Activated naive CD4-positive, alpha-beta T cell treated with anti-CD3 and anti-CD28 coated beads for 36 hours (primary cell): ENCODE measurements at places on chromosomes 4 and X. TPM values are rescaled to one million over a fixed set of nuclear protein-coding genes. Genes with fewer than 3 reads are reported as not detected.

DNA sequence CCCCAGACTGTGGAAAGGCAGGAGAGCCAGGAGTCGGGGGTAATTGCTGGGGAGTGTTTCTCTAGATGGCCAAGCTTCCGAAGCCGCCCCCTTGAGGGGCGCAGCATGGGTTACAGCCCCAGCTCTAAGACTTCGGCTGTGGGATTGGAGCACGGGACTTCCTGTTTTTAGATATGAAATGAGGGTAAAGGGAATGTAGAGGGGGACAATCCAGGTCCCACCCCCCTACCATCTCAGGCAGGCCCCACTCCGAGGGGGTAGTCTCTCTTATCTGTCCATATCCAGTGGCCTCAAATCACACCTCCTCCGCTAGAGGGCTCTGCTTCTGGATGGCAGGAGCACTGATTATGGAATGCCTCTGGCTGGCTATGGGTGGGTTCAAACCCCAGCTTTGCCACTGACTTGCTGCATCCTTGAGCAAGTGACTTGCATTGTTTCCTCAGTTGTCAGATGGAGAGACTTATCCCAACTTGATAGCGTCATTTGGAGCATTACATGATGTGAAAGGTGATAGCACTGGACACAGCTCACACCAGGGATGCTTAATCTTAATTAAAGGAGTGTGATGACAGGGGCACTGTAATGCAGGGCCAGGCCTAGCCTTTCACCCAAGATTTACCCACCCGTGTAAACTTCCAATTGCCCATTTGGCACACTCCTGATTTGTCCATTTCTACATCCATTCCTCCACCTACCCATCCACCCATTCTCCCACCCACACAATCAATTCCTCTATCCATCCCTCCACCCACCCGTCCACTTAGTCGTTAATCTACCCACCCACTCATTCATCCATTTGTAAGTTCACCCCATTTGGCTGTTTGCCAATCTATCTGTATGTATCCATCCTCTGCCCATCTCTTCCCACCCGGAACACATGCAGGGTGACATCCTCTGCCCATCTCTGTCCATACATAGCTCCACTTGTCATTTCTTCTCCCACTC is 848 bp upstream of the KCND1 start:
- H3K4me3 ChIP-seq, result peak overlapping the region; percentile 42
- no peaks in the 10 kb centered on the region for H3K27me3 ChIP-seq
- peaks cover 12% of the 10 kb centered on the region for H3K36me3 ChIP-seq
- no peak overlapping the region for H3K27ac ChIP-seq

GRCh38 chrX:38660395-38661102 is 99.2 kb downstream of the TSPAN7 start:
- H3K27me3 ChIP-seq, result no peaks in the 10 kb centered on the region
- H3K27ac ChIP-seq, result no peak overlapping the region
- no peaks in the 10 kb centered on the region for H3K36me3 ChIP-seq
- no peaks in the 10 kb centered on the region for H3K4me1 ChIP-seq
- DNase-seq, result no peak

- H3K27me3 ChIP-seq, result peaks cover 2% of the 10 kb centered on the region
- no peaks in the 10 kb centered on the region for H3K4me1 ChIP-seq
- DNase-seq, result no peak
- H3K27ac ChIP-seq, result no peak overlapping the region
These were observed 176.4 kb upstream of the JADE1 start for GRCh38 chr4:128633067-128633466.

- no peak overlapping the region for H3K27ac ChIP-seq
- H3K4me1 ChIP-seq, result no peaks in the 10 kb centered on the region
- DNase-seq, result no peak
- peaks cover 3% of the 10 kb centered on the region for H3K27me3 ChIP-seq
These were observed 285.9 kb downstream of the IL15 start for GRCh38 chr4:141922236-141922635.

NAA11 gene
- not detected for total RNA-seq

DNA sequence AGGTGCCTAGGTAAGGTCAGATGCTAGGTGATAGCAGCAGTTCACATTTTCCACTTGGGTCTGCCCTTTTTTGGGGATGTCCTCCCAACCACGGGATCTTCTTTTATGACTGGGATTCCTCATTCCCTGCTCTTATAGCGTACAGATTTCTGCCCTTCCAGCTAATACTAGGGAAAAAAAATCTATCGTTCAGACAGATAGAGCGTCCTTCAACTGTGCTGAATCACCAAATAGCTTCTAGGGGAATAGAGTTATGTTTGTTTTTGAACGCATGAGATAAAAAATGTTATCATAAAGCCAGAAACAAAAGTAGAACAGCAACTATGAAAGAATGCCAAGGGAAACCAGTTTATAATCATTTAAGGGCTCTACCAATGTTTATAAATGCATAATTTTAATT is 13.0 kb downstream of the RAP2C start:
- no peak overlapping the region for H3K27ac ChIP-seq
- peaks cover 4% of the 10 kb centered on the region for H3K36me3 ChIP-seq
- H3K27me3 ChIP-seq, result no peaks in the 10 kb centered on the region
- no peak for DNase-seq

DNA sequence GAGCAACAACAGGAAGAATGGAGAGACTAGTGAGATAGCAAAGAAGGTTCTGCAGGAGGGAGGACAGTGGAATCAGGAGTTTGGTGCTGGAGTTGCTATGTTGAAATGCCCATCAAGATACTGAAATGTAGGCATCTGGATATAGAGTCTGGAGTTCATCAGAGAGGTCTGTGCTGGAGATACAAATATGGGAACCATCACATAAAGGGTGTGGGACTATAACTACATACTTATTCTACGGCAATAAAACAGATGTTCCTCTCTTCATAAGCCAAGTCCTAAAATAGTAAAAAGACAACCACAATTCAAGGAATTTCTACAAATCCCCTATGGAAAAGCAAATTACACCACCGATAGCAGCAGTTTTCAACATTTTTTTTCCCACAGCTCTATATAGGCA is 1.6 kb downstream of the MED14 start:
- H3K36me3 ChIP-seq, result peaks cover 9% of the 10 kb centered on the region
- peak overlapping the region; percentile 33 for H3K27ac ChIP-seq
- H3K27me3 ChIP-seq, result no peaks in the 10 kb centered on the region
- H3K4me1 ChIP-seq, result peaks cover 48% of the 10 kb centered on the region
- DNase-seq, result no peak

CNKSR2 gene
- total RNA-seq, result 8.4 TPM

NPNT gene
- not detected for total RNA-seq

GLUD2 gene
- total RNA-seq, result 0.57 TPM

GRCh38 chrX:1582686-1583437 is 8.5 kb upstream of the AKAP17A start:
- H3K27ac ChIP-seq, result peak overlapping the region; percentile 75
- H3K27me3 ChIP-seq, result no peaks in the 10 kb centered on the region
- peak; percentile 75 for DNase-seq
- H3K4me3 ChIP-seq, result peak overlapping the region; percentile 25
- H3K4me1 ChIP-seq, result peaks cover 18% of the 10 kb centered on the region

DNA sequence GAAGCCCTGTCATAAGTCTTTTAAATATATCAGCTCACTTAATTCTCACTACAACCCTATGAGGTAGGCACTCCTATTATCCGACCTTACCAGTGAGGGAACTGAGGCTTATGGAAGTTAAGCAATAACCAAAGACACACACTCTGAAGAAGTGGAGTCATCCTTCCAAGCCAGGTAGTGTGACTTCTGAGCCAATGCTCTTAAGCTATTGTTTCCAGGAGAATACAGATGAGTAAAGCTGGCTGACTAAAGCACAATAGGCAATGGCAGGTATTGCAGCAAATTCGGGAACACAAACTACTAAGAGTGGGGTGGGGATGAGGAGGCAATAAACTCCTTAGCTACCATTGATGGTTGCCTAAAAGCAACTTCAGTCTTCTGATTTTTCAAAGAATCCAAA is 81.8 kb upstream of the KIT start:
- H3K4me3 ChIP-seq, result no peak overlapping the region
- DNase-seq, result no peak
- no peak overlapping the region for H3K27ac ChIP-seq
- H3K4me1 ChIP-seq, result no peaks in the 10 kb centered on the region

UGT2B17 gene
- not detected for total RNA-seq

- no peak overlapping the region for H3K4me3 ChIP-seq
- H3K36me3 ChIP-seq, result no peaks in the 10 kb centered on the region
- no peaks in the 10 kb centered on the region for H3K4me1 ChIP-seq
- no peaks in the 10 kb centered on the region for H3K27me3 ChIP-seq
- no peak overlapping the region for H3K27ac ChIP-seq
These were observed 324.8 kb downstream of the FRMPD4 start for GRCh38 chrX:12463052-12463451.

DNA sequence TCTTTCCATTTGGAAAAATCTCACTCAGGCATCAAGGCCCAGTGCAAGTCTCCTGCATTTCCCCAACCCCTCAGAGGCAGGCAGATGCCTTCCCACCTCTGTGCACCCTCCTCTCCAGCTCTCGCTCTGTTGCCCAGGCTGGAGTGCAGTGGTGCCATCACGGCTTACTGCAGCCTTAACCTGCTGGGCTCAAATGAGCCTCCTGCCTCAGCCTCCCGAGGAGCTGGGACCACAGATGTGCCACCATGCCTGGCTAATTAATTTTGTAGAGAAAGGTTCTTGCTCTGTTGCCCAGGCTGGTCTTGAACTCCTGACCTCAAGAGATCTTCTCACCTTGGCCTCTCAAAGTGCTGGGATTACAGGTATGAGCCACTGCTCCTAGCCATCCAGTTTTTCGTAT is 95.8 kb downstream of the NHSL2 start:
- no peak overlapping the region for H3K4me3 ChIP-seq
- H3K4me1 ChIP-seq, result no peaks in the 10 kb centered on the region
- no peaks in the 10 kb centered on the region for H3K36me3 ChIP-seq
- DNase-seq, result no peak
- H3K27me3 ChIP-seq, result no peaks in the 10 kb centered on the region
- no peak overlapping the region for H3K27ac ChIP-seq

DNA sequence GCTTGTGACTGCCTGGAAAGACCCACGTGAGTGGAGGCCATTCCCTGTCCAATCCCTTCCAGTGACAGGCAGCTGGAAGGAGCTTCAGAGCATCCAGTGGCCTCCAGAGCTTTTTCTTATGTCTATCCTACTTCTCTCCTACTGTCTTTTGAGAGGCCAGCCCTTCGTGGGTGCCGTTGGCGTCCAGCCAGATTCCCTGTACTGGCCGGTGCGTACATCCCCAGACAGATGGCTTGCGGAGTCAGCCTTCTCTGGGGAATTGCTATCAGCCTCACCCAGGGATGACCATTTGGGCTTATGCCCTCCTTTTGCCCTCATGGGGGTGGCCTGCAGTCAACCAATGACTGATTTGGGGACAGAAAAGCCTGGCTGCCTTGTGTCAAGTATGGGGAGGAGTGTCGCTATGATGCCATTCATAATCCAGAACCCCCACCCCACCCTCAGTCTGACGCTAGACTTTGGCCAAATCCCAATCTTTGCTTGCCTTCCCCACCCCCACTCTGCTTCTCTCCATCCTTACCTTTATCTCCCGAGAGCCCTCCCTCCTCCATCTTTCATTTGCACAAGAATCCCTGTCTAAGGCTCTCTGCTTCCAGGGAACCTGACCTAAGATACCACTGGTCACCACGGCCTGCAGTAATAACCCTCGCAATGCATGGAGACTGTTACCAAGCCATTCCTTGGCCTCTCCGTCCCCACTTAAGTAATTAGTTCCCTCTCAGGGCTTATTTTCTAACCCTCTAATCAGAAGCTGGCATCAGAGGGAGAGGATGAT is 150.3 kb upstream of the BCOR start:
- no peaks in the 10 kb centered on the region for H3K36me3 ChIP-seq
- peaks cover 13% of the 10 kb centered on the region for H3K4me1 ChIP-seq
- no peaks in the 10 kb centered on the region for H3K27me3 ChIP-seq
- no peak for DNase-seq
- no peak overlapping the region for H3K27ac ChIP-seq

GRCh38 chrX:71626576-71626975 is 8.3 kb upstream of the CXCR3 start:
- H3K27me3 ChIP-seq, result no peaks in the 10 kb centered on the region
- H3K4me3 ChIP-seq, result no peak overlapping the region
- peaks cover 27% of the 10 kb centered on the region for H3K4me1 ChIP-seq
- H3K27ac ChIP-seq, result no peak overlapping the region
- no peaks in the 10 kb centered on the region for H3K36me3 ChIP-seq
- DNase-seq, result no peak

- no peaks in the 10 kb centered on the region for H3K36me3 ChIP-seq
- H3K27ac ChIP-seq, result no peak overlapping the region
- no peak for DNase-seq
- no peaks in the 10 kb centered on the region for H3K4me1 ChIP-seq
- no peaks in the 10 kb centered on the region for H3K27me3 ChIP-seq
These were observed 35.9 kb downstream of the SUPT20HL1 start for GRCh38 chrX:24396236-24396930.

LRIT3 gene
- total RNA-seq, result not detected

BEX1 gene
- total RNA-seq, result 0.81 TPM

LGI2 gene
- total RNA-seq, result not detected

GRCh38 chr4:154348657-154349056 is 142.9 kb downstream of the DCHS2 start:
- no peaks in the 10 kb centered on the region for H3K4me1 ChIP-seq
- no peaks in the 10 kb centered on the region for H3K36me3 ChIP-seq
- no peak for DNase-seq
- peaks cover 6% of the 10 kb centered on the region for H3K27me3 ChIP-seq
- no peak overlapping the region for H3K27ac ChIP-seq

- H3K4me3 ChIP-seq, result no peak overlapping the region
- no peaks in the 10 kb centered on the region for H3K27me3 ChIP-seq
- no peaks in the 10 kb centered on the region for H3K4me1 ChIP-seq
- no peak for DNase-seq
- H3K36me3 ChIP-seq, result no peaks in the 10 kb centered on the region
These were observed 124.9 kb downstream of the FRMPD4 start for GRCh38 chrX:12263211-12263610.

DNA sequence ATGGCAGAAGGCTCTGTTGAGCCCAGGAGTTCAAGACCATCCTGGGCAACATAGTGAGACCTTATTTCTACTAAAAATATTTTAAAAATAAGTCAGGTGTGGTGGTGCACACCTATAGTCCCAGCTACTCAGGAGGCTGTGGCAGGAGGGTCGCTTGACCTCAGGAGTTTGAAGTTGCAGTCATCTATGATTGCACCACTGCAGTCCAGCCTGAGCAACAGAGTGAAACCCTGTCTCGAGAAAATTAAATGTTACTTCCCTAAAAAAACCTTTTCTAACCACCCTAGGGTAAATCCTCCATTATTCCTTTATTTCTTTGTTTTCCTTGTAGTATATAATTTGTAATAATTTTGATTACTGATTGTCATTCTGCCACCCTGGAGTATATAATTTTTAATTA is 7.9 kb downstream of the FAM200B start:
- H3K4me3 ChIP-seq, result no peak overlapping the region
- no peak for DNase-seq
- H3K4me1 ChIP-seq, result peaks cover 9% of the 10 kb centered on the region
- peaks cover 14% of the 10 kb centered on the region for H3K36me3 ChIP-seq

- H3K27ac ChIP-seq, result no peak overlapping the region
- no peaks in the 10 kb centered on the region for H3K36me3 ChIP-seq
- no peak for DNase-seq
- no peaks in the 10 kb centered on the region for H3K4me1 ChIP-seq
- no peaks in the 10 kb centered on the region for H3K27me3 ChIP-seq
These were observed 355.6 kb downstream of the CBLL2 start for GRCh38 chrX:22628275-22628674.

HTR2C gene
- total RNA-seq, result not detected

NOX1 gene
- not detected for total RNA-seq
